ENCODE measurements at places on chromosomes 1 and 21.

DNA sequence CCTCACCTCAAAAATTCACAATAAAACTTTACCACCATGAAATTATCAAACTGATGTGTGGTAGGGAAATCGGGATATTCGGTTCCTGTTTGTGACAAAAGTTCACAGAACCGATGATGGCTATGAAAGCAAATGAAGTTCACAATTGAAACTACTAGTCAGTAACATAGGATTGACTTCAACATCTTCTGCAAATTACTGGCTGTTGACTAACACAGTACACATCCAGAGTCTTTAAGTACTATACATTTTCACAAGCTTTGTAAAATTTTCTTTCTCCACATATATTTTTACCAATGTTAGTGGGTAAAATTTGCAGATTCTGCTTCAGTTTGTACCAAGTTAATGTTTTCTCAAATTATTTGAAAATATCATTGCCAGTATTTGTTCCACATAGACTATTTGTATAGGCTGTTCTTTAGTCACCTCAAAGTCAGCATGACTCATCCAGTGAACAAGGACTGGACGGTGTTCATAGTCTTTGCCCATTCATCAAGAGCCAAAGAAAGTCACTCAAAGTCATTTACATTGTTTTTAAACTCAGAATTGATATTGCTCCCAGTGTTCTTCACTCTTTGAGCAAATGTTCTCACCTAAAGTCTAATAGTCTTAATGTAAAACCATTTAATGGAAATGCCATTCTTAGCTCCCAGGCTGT is 213.4 kb downstream of the USP25 start:
- DNase-seq, result no peak

DNA sequence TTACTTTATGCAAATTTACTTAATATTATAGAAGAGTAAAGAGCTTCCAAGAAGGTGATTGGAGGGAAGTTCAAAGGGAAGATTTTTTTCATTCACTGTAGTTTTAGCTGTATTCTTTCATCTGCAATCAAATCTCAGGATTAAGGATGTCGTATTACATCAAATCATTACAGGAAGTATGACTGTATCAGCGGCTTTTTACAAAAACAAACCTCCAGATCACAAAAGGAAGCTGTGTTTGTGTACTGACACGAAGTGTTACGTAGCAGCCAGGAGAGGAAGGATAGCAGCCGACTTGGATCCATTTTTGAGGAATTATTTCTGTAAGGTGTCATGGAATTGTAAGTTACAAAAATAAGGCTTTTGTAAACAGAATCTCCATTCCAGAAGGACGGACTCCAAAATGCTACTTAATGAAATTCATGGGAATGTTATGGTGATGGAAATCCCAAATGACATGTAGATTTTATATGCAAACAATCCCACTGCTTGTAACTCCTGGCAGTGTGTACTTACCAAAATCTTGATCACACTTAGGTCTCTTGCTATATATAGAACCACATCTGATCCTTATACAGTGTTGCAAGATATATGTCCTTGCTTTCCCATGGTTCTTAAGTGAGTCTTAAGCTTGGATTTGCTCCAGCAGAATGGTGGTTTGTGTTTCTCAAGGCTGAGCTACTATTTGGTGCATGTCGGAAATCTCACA is 49.8 kb downstream of the KCNJ15 start:
- no peak for DNase-seq

DNA sequence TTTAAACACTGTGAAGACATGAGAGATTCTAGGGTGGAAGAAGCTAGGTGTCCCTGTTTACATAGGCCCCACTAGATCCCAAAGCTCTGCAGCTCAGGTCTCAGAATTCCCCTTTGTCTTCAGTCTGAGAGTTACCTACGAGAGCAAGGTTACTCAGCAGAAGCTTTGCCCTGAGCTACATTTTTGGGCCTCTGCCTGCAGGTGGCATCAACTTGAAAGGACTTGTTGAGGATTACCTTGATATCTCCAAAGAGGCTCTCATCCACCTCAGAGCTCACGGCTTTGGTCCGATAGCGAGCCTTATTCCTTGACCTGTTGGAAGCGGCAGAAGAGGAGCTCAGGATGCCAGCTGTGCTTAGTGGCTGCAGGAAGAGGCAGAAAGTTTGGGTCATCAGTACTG is 7.0 kb downstream of the CFAP45 start:
- no peak for DNase-seq

DNA sequence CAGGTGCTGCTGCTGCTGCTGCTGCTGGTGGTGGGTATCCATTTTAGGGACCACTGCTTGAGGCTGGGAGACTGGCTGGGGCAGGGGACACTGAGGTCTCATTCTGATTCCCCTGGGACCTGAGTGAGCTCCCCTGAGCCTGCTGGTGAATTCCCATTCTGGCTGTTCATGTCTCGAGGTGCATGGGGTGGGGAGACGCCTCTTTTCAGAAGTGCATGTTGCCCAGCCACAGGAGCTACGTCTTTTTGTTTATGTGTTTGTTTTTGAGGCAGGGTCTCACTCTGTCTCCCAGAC is 133.4 kb downstream of the RHOU start:
- no peak for DNase-seq

GRCh38 chr1:73800376-73800775 is 397.6 kb downstream of the LRRIQ3 start:
- DNase-seq, result no peak

DNA sequence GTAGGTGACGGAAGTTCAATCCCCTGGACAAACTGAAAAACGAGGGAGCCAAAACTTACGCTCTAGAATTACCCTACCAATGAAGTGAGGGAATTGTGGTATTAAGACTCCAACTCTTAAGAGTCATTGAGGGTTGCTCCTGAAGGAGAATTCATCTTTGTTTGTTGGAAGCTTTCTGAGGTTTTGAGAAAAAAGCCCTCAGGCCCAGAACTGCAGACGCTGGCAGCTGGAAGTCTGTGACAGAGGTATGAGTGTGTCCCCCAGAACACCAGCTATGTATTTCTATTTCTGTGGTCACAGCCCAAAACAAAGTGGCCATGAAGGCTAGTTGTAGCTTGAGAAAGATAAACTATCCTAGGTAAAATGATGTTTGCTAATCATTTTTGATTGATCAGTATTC is 438.8 kb upstream of the B3GALT2 start:
- DNase-seq, result no peak

- no peak for DNase-seq
Measured at GRCh38 chr1:73811798-73812197, 386.2 kb downstream of the LRRIQ3 start.

DNA sequence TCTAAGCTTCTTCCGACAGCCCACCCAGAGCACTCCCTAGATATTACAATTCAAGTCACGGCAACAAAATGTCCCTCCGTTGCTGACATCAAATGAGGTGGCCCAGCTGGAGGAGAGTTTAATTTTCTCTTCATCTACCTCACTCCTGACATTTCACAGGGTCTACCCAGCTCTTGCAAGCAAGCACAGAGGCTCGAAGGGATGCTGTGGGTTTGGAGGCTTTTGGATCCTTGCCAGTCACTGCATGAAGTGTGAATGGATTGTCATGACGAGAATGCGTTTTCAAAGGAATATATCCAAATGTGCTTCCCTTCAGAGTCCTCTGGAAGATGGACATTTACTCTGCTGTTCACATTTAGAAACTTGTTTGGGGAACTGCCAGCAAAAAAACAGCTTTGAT is 33.5 kb downstream of the CAPN8 start:
- DNase-seq, result no peak

DNA sequence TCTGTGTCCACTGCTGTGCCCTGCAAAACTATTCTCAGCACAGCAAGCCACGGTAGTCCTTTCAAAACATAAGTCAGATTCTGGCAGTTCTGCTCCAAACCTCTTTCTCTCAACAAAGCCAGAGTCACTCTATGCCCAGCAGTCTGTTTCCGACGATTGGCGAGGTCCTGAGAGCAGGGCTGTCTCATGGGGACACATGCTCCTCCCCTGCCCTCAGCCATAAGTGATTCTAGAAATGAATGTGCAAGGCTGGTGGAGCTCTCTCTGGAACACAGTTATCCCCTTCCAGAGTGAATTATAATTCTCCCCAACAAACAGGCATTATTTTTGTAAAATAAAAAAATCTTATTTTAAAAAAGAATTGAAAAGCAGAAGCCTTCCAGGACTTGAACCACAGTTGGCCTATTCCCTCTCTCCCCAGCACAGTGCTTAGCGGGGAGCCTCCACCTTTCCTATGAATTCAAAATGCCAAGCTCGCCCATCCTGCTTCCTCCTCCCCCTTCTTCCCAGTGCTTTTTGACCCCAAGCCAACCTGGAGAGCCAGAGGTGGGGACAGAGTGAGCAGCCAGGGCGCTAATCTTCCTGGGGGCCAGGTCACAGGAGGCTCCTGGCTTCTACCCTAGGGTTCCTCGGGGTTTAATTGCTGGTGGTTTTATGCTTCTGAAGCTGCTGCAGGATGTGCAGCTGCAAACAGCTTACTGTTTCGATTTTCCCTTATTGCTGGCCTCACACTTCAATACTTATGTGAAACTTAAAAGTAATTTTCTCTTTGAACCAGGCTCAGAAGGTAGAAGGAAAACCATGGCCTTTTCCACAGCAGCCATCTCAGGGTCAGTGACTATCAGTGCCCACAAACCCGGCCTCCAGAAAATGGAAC is 41.1 kb downstream of the KCNJ6 start:
- no peak for DNase-seq

GRCh38 chr1:115793162-115793561 is 24.6 kb upstream of the CASQ2 start:
- no peak for DNase-seq

GRCh38 chr1:68047659-68048026 is 2.8 kb downstream of the DIRAS3 start:
- DNase-seq, result no peak

- DNase-seq, result no peak
Measured at GRCh38 chr1:106926803-106927582, 129.5 kb upstream of the PRMT6 start.

GRCh38 chr21:45129189-45129923 is 55.0 kb downstream of the ADARB1 start:
- no peak for DNase-seq

DNA sequence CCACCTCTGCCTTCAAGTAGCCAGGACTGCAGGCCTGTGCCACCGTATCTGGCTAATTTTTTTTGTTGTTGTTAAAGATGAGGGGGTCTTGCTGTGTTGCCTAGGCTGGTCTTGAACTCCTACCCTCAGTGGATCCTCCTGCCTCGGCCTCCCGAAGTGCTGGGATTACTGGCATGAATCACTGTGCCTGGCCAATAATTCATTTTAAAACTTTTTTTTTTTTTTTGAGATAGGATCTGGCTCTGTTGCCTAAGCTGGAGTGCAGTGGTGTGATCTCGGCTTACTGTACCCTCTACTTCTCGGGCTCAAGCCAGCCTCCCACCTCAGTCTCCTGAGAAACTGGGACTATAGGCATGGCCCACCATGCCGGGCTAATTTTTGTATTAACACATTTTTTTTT is 3.5 kb downstream of the CDC73 start:
- DNase-seq, result no peak

DNA sequence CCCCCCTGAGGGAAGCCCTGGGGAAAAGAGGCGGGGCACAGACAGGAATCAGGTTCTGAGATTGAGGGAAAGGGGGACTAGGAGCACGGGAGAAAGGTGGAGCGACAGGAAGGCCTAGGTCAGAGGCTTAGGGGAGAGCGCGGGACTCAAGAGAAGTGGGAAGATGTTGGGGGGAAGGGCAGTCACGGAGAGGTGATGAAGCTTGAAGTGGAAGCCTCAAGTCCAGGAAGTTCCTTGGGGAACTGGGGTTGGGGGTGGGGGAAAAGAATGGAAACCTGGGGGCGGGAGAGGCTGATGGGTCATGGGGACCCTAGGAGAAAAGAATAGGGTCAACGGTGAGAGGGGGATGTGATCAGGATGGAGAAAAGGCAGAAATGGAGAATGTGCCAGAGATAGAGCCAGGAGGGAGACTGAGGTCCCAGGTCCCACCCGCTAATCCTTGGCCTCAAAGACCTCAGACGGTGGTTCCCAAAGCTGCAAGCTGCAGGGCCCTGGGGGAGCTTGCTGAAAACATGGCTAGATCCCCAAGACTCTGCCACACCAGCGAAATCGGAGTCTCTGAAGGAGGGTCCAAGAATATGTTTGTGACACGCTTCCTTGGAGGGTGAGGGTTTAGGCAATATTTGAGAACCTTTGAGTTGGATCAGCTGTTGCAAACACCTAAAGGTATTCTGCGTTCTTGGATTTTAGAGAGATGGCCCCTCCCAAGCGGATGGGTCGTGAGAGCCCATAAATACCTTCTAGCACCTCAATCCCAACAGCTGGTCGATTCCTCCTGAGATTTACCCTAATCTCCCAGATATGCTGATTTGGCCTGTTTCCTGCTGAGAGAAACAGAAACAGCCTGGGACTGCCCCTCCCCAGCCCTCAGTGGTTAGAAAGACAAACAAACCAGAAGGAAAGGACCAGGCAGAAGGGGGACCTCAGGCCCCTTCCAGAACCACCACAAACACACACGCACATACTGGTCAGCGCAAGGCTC is 3.6 kb downstream of the C1orf232 start:
- DNase-seq, result no peak

DNA sequence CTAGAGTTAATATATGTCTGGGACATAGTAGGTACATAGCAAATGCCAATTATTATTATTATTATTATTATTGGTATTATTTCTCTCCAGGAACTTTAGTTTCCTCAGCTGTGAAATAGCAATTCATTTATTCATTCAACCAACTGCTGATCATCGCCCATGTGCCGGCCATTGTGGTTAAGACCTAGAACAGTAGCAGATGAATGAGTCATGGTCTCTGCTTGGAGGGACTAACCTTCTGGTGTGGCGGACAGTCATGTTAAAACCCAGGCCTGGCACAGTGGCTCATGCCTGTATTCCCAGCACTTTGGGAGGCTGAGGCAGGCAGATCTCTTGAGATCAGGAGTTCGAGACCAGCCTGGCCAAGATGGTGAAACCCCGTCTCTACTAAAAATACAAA is 23.8 kb upstream of the LDLRAP1 start:
- DNase-seq, result no peak

DNA sequence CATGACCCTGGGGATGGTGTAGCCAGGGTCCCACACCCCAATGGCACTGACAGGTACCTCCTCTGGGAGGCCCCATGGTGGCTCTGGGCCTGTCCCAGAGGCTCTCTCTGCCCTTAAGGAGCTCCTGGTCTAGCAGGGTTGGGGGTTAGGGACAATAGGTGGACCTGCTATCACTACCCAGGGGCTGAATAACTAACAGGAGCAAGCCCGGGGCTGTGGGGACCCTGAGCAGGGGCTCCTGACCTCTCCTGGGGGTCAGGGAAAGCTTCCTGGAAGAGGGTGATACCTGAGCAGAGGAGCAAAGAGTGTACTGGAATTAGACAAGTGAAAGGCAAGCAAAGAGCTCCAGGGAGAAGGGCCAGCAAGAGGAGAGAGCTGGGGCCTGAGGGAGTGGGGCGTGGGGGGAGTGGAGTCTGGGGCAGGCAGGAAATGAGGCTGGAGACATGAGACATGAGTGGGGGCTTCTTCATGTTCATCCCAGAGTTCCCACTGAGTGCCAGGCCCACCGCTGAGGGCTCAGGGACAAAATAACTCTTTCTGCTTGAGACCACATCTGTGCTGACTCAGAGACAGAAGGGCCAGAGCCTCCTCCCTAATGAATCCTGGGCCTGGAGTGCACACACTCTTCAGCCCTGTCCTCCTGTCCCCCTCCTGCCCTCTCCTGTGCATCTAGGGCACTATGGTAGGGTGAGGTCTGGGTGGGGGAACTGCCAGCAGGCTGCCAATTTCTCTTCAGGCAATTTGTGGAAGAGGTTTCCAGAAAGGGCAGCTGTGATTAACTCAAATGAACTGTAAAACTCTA is 517.6 kb downstream of the PTPRU start:
- no peak for DNase-seq

GRCh38 chr1:175270361-175270760 is 77.8 kb upstream of the KIAA0040 start:
- DNase-seq, result no peak
